ENCODE measurements at places on chromosomes 7 and 10.

GRCh38 chr7:53151496-53151895 lies 116.1 kb downstream of the POM121L12 start:
- DNase-seq: no peak

DNA sequence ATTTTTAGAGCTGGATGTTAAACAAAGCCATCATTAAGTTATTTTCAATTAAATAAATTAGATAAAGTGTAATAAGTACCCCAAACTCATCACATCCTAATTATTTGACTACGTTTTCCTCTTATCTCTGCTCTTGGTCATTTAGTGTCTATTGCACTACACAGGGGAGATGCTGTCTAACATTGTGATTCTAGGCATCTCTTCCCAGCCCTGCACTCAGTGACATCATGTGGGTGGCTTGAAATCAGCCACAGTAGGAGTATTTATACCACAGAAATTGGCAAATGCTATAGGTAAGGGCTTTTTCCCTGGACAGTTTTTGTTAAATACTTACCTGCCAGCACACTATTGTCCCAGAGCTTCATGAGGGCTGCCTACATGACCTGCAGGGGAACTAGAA lies 21.3 kb upstream of the TMEM72 start:
- DNase-seq: no peak

DNA sequence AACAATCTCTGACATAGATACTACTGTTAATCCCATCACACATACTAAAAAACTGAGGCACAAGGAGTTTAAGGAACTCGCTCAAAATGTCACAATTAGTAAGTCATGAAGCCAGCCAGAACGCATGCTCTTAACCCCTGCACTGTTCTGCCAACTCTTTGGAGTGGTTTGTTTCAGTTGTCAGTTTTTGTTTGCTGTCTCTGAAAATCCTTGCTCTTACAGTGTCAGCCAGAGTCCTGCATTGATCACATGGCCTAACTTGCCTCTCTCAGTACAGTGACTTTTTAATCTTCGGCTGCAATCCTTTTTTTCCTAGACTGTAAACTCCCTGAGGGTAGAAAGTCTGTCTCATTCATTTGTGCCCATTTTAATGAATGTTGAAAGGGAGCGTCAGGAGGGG lies 753.8 kb downstream of the AUTS2 start:
- DNase-seq: no peak

DNA sequence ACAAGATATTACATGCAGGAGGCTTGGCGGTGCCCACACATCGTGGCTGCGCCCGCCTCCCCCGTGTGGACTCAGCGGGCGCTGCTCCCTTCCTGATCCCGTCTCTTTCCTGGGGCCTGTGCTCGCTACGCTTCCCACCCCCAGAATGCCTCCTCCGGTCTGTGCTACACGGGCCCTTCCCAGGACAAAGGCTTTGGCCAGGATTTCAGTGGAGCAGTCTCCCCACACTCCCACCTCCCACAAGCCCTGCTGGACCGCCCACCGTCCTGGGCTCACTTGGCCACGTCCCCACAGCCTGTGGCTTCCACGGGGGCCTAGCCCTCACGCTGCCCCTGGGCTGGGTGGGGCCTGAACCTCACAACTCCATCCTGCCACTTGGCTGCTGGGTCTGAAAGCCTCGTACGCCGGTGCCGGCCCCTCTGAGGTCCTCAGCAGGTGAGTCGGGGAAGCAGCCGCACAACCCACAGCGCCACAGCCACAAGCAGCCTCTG lies 17.3 kb downstream of the CFAP46 start:
- DNase-seq: no peak

GRCh38 chr10:128431083-128431482 lies 304.9 kb upstream of the MKI67 start:
- no peak for DNase-seq

- no peak for DNase-seq
Observed at GRCh38 chr7:10239695-10240345, 733.9 kb upstream of the PHF14 start.

- DNase-seq: no peak
Observed at GRCh38 chr7:117283371-117283770, 39.5 kb downstream of the WNT2 start.

DNA sequence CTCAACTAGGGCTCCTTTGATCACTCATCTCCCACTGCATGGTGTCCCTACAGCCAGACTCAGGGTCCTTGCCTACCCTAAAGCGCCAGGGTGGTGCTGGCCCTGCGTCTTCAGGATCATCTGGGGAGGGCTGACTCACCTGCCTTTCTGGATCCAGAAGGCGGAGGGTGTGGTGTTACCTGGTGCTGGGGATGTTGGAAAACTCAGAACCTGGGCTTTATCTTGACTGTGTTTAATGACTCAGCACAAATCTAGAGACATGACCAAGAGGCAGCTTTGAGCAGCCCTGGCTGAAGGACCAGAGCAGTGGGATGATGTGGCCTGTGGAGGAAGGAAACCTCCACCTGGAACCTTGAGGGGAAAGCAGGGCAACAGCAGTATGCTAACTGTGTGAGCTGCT lies 96.5 kb downstream of the GRK5 start:
- DNase-seq: no peak

GRCh38 chr7:151886783-151887182 lies 9.9 kb upstream of the PRKAG2 start:
- no peak for DNase-seq

- DNase-seq: no peak
Observed at GRCh38 chr10:71868192-71868697, 17.2 kb upstream of the PSAP start.

- no peak for DNase-seq
Observed at GRCh38 chr7:98362517-98362916, 38.4 kb downstream of the BAIAP2L1 start.

- no peak for DNase-seq
Observed at GRCh38 chr7:130926001-130926691, 192.1 kb upstream of the KLF14 start.

- no peak for DNase-seq
Observed at GRCh38 chr10:51244748-51245490, 170.6 kb downstream of the PRKG1 start.

GRCh38 chr10:1425879-1426278 lies 311.4 kb downstream of the ADARB2 start:
- DNase-seq: no peak

- DNase-seq: no peak
Observed at GRCh38 chr7:49885593-49886285, 112.3 kb downstream of the VWC2 start.

- no peak for DNase-seq
Observed at GRCh38 chr10:131694168-131694780, 206.5 kb upstream of the PPP2R2D start.

GRCh38 chr10:60282771-60283353 lies 106.8 kb downstream of the ANK3 start:
- DNase-seq: no peak

DNA sequence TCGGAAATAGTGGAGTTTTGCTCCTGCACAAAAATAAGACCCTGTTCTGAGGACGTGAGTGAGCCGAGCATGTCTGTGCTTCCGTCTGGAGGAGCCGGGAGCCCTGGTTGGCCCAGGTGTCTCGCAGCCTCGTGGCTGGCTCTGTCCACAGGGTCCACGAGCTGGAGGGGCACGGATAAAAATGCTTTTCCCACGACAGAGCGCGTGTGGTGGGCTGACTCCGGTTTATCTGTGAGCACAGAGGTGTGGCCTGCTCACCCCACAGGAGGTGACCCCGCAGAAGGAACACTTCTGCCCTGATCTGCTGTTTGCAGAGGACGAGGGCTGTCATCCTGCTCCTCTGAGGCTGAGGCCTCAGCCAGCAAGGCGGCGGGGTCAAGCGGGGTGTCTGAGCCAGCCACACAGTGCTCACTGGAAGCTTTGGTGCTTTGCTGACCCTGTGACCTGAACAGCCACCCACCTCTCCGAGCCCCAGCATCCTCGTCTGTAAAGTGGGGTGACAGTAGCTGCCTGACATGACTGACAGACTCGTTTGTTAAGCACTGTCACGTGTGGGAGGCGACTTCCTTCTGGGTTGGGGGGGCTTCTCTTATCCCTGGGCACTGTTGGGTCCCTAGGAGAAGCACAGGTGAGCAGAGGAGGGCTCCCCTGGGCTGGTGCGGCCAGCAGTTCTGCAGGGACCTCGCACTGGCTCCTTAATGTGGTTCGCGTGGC lies 162.5 kb downstream of the DNAJB6 start:
- no peak for DNase-seq

DNA sequence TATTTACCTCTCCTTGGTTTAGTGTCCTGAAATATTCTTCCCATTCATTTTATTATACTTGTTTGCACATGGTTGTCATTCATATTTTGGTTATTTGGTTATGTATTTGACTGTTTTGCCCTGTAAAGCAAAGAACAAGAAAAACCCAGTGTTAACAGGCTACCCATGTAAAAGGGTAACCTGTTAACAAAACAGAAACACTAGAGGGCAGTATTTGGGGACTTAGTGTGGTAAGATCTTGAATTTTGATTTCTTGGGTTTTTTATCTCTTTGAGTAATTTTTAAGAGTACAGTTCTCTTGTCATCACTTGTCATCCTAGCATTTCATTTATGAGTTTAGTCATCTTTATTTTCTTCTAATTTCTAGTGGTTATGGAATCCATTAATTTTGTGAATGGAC lies 51.3 kb downstream of the POLL start:
- no peak for DNase-seq

DNA sequence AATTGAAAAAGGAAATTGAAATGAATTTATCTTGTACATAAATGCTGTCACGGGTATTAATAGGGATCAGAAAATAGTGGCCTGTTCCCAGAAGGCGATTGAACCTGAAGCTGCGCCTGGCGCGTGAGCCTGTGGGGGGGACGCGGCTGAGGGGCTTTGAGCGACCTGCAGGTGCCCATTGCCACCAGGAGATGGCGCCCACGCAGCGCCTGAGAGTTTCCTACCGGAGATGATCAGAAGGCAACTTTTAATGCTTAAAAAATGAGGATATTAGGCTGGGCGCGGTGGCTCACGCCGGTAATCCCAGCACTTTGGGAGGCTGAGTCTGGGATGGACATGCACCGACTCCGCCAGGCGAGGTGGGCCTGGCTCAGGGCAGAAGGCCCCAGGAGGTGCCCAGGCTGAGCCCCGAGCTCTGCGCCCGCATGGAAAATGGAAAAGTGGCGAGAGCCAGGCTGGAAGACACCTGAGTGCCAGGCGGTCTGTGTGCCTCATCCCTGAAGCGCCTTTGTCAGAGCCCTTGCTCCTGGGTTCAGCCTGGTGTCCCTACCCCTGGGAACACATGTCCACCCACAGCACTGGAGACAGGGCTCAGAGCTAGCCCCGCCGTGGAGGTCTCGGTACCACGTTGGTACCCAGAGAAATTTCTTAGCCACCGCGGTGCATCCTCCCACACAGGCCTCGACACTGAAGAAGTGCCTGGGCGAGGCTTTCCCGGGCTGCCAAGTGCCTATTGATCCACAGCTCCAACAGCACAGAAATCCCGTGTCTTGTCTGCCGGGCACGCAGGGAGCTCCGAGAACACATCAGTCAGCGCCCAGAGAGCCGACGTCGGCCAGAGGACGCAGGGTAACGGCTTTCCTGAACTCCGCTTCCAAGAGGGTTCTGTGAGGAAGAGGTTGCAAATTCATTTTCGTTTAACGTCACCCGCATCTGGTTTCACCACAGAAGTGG lies 117.4 kb downstream of the INPP5A start:
- DNase-seq: peak; percentile 34
